ENCODE measurements at places on chromosomes 4 and X. TPM values are rescaled to one million over a fixed set of nuclear protein-coding genes. Genes with fewer than 3 reads are reported as not detected.

DNA sequence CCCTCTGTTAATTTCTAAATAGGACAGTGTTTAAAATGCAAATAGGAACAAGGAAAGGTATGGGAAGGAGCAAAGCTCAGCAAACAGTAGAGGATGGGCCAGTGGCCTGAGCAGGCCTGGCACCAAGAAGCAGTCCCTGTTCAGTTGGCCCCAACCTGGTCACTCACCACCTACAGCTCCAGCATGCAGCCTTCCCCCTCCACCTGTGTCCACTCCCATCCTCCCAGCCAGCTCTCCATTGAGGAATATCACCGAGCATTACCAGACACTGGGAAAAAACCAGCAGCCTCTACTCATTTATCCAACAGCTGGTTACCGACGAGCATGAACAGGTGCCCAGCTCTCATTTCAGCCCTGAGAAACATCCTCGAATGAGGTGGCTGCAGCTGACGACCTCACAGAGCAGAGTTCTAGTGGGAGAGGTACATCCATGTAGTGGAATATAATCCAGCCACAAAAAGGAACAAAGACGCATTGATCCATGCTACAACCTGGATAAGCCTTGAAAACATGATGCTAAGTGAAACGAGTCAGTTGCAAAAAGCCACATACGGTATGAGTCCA, 25.6 kb downstream of the CD99L2 start:
- DNase-seq = no peak

GRCh38 chr4:27789773-27790172, 929.1 kb downstream of the STIM2 start:
- DNase-seq = no peak

- no peak for DNase-seq
These were observed 283.4 kb downstream of the BCOR start for GRCh38 chrX:39814391-39814790.

ADH7 gene
- not detected for total RNA-seq

DNA sequence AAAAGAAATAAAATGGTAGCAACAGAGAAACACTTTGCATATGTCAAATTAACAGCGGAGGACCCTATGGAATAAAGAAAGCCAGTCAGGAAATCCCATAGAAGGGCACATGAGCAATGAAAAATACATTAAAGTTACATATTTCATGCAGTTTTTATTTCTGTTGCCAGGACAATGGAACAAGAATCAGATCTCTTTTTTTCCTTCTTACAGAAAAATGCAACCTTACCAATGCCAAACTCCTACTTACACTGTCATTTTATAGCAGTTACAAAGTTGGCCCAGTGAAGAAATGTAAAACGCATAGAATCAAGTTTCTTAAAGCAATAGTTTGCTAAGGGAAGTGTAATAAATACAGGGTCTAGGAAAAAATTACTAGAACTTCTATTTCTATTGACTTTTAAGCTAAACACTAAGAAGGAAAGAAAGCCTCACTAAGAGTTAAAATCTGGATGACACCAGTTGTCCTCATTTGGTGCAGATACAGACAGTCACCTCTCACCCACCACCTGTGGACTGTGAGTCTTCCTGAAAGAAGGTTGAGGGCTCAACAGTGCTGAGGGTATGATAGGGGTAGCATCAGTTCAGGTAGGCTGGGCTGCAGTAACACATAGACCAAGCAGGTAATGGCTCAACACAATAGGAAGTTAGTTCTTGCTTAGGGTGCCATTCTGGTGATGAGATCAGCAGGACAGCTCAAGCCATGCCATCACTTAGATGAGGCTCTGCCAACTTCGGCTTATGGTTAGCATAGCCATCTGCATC, 224.6 kb downstream of the ANAPC10 start:
- DNase-seq = no peak

DNA sequence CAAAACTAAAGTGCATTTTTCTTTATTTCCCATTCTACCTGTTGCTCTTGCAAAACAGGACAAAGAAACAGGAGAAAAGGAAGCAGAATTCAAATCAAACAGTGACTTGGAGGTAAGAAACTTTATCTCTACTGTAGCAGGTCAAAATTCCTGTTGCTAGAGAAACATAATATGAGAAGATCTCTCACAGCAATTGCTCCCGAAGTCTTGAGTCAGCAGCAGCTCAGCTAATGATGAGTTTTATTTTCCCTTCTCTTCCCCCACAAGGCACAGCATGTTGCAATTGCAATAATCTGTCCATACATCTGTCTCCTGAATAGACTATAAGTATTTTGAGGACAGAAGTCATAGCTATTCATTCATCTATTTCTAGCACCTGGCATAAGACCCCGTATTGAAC, 112.7 kb downstream of the CLNK start:
- no peak for DNase-seq

- no peak for DNase-seq
These were observed 69.2 kb downstream of the KIT start for GRCh38 chr4:54726907-54727306.

SLITRK4 gene
- not detected for total RNA-seq

CDKL2 gene
- 0.36 TPM for total RNA-seq
